Fibroblast of skin of left quadriceps (primary cell): ENCODE measurements at places on chromosomes 12 and 14.
A peak's percentile ranks its signal among the peaks of the same experiment; 100 is the strongest.

DNA sequence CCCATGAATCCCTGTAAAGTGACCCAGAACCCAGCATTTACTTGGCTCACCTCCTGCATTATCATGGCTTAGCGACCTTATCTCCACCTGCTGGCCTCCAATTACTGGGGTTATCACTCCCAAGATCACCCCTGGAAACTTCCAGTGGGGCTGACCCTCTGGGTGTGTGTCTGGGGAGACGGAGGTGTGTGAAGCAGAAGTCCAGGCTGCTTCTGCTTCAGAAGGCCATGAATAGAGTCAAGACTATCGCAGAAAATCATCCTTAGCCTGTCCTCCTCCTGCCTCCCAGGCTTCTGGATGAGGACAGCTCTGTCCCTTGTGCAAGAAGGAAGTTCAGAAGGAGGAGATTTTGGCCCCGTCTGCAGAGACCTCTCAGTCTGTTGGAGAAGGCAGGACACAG, 408 bp upstream of the KRT72 start:
- DNase-seq = no peak

- DNase-seq = no peak
Observed at GRCh38 chr12:71356569-71356968, 83.0 kb upstream of the LGR5 start.

DNA sequence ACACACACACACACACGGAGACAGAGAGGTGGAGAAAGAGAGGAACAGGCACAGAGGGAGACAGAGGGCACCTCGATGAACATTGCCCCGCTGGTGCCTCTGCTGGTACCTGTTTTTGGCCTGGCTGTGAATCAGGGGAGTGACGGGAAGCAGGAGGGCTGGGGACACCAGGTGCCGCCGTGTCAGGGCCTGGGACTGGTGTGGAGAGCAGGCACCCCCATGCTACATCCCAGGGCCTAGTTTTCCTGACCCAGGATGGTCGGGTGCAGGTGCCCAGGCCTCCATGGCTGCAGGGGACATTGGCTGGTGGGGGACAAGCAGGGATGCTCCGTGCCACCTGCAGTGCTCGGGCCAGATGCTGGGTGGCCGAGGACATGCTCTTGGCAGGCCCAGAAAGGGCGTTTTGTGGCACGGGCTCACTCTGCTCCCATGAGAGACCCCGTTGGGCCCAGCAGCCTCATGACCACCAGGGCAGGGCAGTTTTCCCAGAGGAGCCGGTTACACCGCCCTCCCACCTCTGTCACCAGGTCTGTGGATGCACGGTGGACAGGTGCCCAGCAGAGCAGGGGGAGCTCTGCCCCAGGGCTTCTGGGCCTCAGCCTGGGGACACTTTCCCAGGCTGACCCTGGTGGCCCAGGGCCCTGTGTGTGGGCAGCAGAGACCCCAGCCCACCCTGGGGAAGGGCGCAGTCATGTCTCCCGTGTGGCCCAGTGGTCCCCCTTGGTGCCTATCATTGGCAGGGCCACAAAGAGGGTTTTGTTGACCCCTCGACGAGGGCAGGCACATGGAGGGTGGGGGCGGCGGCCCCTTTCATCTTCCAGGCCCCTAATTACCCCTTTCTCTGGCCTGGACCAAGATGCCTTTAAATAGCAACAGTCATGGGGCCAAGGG, 207.5 kb upstream of the RTL1 start:
- no peak for DNase-seq

DNA sequence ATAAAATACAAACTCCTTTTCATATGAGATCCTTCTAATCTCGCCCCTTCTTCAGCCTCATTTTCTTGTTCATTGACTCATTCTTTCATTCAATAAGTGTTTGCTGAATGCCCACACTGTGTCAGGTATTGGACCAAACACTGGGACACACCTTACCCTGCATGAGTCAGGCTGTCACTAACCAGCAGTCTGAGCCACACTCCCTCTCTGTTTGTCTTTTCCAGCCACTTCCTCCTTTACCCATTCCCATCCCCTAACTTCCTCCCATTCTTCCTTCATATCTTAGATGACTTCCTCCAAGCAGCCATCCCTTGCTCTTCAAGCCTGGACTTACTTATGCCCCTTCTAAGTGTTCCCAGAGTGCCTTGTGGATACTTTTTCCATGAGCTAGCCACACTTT, 27.0 kb upstream of the HIF1A start:
- no peak for DNase-seq

DNA sequence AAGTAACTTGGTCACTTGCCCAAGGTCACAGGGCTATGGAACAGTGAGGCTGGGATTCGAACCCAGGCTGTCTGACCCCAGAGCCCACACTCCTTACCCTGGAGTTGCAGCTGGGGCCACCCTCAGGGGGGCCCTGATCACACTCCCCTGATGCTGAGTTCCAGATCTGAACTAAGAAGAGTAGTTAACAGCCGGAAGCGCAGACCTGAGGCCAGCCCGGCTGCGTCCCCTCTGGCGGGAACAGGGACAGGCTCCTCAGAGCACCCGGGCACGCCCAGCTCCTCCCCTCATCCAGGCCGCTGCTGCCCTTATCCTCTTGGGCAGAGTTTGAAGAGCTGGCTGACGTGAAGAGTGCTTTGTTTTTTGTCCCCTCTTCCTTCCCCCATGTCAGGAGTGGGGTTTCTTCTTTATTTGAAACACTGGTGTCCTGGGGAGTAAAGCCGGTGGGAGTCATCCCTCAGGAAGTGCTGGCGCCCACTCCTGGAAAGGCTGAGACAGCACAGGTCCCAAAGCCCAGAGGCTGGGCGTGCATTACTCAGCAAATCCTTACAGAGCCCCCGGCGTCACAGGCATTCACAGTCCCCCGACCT, 8.7 kb downstream of the PHB2 start:
- DNase-seq = peak; percentile 59

DNA sequence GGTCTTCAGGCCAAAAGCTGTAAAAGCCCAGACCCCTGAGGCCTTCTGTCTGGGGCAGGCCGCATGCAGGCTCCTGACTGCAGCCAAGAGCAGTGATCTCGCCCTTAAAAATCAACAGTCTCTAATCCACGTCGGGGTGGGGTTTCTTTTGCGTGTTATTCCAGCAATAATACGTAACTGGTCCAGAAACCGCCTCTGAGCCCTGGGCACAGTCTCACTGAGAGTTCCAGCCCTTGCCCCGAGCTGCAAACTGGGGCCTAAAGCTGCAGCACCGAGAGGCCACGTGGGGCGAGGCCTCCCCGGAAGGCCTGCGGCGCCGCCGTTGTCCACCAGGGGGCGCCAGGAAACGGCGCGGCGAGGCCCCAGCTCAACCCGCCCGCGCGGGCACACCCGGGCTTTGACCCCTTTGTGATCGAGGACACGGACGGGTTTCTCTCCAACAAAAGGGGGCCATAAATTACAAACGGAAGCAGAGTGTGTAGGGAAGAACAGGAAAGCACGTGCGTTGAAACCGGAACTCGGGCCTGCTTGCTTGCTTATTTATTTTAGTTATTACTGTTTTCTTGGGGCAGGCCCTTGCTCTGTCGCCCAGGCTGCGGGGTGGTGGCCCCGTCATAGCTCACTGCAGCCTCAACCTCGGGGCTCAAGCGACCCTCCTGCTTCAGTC, 87.2 kb downstream of the NINJ2 start:
- peak; percentile 35 for DNase-seq

- no peak for DNase-seq
Observed at GRCh38 chr14:86168371-86168770, 638.4 kb downstream of the FLRT2 start.

GRCh38 chr12:26150736-26151450, 26.1 kb upstream of the BHLHE41 start:
- peak; percentile 43 for DNase-seq

DNA sequence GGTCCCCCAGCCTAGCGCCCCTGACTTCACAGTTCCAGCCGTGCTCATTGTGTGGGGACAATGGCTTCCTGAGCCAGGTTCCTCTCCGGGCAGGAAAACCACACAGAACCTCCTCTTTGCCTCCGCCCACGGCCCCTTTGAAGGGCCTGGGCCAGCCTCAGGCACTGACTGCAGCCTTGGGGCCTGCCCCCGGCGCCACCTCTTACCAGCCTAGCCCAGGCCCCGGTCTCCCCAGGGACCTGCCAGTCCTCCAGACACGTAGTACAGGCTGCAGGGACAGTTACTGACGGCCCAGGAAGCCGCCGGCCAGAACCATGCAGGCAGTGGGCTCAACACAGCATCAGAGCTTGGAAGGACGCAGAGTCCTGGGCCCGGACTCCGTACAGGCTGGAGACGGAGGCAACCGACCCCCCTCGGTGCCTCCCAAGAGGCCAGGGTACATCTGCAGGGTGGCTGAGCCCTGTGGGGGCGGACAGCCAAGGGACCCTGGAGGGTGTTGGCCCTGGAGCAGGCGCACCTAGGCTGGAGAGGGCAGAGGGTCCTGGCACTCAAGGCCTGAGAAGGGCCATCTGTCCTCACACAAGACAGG, 20.9 kb upstream of the NUDT14 start:
- DNase-seq = no peak

DNA sequence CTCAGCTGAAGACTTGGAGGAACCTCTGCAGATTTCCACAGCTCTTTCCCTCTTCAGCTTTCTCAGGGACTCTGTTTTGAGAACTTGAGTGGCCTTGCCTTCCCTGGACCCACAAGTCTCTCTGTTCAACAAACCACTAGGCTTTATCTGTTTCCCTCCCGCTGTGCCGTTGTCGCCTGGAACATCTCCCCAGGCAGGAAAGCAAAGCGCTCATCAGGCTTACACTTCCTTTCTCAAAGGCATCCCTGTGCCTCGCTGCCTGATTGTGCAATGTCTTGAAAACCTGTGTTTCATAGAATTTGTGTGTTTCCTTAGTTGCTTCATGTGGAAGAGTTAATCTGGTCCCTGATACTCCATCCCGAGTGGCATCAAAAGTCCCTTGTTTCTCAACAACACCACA, 64.1 kb downstream of the PPM1A start:
- no peak for DNase-seq

GRCh38 chr14:51544901-51545300, 106.8 kb upstream of the FRMD6 start:
- DNase-seq = no peak

- no peak for DNase-seq
Observed at GRCh38 chr14:54348001-54348611, 48.7 kb upstream of the CDKN3 start.

- DNase-seq = no peak
Observed at GRCh38 chr14:84409435-84409834, 1120.5 kb upstream of the FLRT2 start.

DNA sequence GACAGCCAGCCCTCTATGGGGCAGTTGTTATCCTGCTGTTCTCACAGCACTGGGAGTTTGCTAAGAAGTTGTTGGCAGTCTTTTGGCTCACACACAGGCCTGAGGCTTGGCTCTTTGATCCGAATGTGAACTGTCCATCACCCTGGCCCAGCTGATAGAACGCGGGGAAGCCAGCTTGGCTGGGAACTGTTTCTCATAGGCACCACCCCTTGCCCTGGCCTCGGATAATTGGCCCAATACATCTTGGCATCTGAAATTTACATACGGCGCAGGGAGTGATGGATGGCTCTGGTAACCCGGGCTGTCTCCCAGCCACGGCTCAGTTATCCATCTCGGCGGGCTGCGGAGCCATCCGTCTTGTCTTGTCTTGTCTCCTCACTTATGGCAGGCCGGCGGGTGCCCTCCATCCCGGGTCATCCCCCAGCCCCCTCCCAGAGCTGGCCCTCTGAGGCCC, 164.1 kb downstream of the PHETA1 start:
- no peak for DNase-seq

GRCh38 chr14:35410858-35411257, 6.3 kb upstream of the NFKBIA start:
- no peak for DNase-seq

GRCh38 chr14:92866901-92867865, 55.8 kb upstream of the CHGA start:
- no peak for DNase-seq

DNA sequence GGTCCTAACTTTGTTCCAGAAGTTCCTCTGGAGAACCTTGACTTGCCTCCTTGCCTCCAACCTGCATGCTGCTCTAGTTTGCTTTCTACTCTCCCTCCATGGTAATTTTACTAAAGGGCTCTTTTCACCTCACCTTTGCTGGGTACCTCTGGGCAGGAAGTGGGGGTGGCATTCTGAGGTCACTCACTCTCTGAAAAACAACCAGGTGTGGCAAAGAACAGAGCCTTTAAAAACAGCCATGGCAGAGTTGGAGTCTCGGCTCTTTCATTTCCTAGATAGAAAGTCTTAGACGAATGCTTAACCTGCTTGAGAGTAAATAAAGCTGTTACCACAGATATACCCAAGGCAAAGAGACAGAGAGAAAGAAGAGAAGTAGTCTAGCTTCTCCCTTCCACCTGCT, 827.9 kb downstream of the BCL11B start:
- DNase-seq = no peak

DNA sequence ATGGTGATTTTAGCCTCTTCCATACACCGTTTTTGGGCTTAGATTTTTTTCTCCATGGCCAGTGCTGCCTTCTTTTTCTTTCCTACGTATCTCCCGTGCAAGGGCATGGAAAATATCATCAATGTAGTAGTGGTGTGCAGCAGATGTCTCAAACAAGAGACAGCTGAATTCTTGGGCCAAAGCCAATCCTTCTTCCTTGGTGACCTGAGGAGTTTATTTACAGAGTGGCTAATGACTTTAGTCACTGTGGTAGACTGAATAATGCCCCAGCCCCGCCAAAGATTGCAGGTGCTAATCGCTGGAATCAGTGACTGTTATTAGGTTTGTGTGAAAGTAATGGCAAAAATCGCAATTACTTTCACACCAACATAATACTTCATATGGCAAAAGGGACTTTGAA, 235.5 kb upstream of the NOS1 start:
- DNase-seq = no peak

- DNase-seq = no peak
Observed at GRCh38 chr14:70660967-70661893, 19.5 kb downstream of the TTC9 start.

DNA sequence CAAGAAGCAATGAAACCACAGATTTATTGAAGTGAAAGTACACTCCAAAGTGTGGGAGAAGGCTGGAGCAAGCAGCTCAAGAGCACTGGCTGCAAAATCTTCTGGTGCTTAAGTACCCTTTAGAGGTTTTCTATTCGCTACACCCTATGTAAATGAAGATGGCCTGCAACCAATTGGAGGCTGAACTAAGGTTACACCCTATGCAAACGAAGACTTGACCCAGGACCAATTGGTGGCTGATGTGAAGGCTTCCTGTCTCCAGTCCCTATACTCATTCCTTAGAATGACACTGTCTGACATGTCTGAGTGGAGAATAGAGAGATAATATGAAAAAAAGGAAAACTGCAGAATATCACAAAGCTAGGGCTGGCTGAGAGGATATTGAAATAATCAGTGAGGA, 57.2 kb downstream of the ALG10B start:
- DNase-seq = no peak

- DNase-seq = peak; percentile 40
Observed at GRCh38 chr12:95102916-95103671, 29.7 kb upstream of the NR2C1 start.

DNA sequence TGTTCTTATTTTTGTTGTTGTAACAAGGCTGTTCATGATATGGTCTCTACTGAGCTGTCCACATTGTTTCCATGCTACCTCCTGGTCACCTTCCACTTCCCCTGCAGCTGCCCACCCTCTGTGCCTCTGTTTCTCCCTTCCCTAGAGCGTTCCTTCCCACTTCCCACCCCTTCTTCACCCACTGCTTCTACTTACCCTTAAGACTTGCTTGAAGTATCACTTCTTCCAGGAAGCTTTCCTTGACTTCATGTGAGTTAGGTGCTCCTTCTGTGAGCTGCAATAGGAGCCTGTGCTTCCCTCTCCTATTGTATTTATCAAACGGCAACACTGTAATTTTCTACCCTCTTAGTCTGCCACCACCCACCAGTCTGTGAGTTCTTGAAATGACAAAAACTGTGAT, 286.8 kb upstream of the AMIGO2 start:
- DNase-seq = no peak
